ENCODE measurements at places on chromosomes 6 and 20. TPM values are rescaled to one million over a fixed set of nuclear protein-coding genes. Genes with fewer than 3 reads are reported as not detected.

GRCh38 chr6:26439151-26440125 lies 866 bp upstream of the BTN3A3 start:
- no peak for DNase-seq

Gene WTAP
- 106 TPM for total RNA-seq

Gene EFCAB8
- total RNA-seq: not detected

Gene MUCL3
- total RNA-seq: not detected

DNA sequence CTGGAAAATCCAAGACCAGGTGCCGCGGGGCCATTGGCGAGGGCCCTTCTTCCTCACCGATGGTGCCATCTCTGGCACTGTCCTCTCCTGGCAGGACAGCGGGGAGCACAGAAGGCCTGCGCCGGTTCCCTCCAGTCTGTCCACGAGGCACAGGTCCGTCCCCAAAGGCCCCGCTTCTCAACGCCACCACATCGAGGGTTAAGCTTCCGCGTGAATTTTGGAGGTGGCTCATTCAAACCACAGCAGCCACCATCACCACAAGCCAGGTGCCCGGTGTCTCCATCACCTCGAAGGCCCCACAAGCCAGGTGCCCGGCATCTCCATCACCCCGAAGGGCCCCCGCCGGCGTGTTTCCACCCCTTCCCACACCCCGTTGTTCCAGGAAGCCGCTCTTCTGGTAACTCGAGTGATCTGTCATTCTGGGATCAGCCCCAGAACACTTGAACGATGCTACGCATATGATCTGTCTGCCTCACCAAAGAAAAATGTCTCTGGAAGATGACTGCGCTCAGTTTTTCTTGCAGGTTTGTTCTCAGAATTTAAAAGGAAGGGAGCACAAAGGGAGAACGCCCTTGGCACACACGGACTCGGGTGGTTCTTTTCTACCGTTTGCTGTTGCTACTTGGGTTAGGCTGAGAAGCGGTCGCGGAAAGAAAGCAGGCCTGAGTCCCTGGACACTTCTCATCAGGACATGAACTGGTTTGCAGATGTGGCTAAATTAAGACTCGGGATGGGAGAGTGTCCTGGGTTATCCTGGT lies 9.9 kb upstream of the KIF25 start:
- DNase-seq: no peak

DNA sequence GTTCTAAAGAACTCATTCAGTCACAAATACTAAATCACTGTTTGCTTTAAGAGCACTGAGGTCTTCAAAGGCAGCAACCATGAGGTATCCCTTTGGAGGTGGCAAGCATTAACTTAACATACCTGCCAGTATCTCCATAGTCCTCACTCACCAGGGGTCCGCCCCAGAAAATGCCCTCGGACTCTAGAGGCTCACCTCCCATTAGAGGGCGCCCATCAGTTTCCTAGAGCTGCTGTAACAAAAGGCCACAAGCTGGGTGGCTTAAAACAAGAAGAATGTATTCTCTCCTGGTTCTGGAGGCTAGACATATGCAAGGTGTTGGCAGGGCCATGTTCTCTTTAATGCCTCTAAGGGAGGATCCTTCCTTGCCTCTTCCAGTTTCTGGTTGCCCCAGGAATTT lies 12.0 kb upstream of the RNGTT start:
- no peak for DNase-seq

GRCh38 chr6:71258078-71258866 lies 30.3 kb upstream of the OGFRL1 start:
- DNase-seq: no peak

Gene SNAI1
- total RNA-seq: 9.0 TPM

DNA sequence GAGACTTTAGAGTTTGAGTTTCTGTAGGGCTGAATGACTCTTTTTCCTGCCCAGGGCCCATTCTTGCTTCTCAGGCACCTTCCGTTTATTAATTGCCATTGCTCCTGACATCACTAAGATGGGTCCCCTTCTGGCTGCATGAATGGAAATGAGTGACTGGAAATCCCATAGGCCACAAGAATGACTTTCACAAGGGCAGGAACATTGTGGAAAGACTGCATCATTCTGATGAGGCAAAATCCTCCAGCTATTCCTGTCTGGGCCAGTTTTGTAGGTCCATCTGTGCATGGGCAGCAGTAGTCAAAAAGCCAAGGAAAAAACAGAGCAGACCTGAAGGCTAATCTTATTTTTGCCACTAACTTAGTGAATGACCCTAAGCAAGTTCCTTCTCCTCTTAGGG lies 19.3 kb downstream of the TMEM74B start:
- DNase-seq: no peak

Gene EPHA7
- 0.95 TPM for total RNA-seq

GRCh38 chr6:159434410-159434809 lies 258.6 kb downstream of the SOD2 start:
- no peak for DNase-seq

Gene MYLK4
- total RNA-seq: 0.50 TPM

DNA sequence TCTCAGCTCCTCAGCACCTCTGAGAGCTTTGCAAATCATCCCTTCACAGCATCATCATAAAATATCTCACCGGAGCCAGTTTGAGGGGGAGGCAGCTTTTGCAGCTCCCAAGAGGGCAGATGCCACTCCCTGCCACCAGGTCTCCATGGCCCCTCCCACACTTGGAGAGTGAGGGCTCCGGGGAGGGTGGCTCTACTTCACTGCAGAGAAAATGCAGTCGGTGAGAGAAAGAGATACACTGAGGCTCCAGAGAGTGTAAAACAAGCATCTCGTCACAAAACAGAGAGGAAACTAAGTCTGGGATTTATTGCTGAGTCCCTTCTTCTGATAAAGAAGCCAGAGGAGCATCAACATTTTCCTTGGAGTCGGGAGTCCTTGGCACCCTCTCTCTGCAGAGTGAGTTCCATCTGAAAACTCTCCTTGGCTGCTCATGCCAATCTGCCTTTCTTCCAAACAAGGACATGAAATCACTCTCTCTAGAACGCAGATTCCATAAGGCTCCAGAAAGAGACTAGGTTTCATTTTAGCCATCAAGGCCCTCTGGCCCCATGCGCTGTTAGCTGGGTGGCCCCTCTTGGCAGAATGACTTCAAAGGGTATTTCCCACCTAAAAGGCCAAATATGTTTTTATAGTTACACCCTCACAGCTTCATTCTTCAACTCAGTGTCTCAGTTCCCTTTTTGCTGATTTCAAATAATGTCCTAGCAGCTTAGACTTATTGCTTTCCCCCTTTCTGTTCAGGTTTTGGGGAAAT lies 70.6 kb upstream of the F13A1 start:
- no peak for DNase-seq

DNA sequence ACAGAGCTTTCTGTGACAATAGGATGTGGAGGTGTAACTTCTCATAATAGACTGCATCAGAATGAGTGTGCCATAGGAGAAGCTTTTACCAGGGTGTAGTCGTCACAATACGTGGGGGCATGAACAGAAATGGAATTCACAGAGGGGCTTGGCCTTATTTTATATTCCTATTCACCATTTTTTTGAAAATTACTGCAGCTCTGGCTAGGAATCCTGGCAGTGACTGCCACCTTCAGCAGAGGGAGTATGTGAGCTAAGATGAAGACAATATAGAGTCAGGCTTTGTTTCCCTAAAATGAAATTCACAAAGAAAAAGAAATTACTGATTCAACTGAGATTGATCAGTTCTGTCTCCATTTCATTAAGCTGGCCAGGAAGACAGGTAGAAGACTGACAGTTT lies 13.9 kb downstream of the TOMM6 start:
- DNase-seq: no peak

Gene AKAP7
- 32.4 TPM for total RNA-seq

Gene FOXA2
- 1.3 TPM for total RNA-seq

GRCh38 chr6:131163886-131164285 lies 28.6 kb downstream of the AKAP7 start:
- DNase-seq: no peak

Gene XKR7
- total RNA-seq: not detected

Gene PCMTD2
- 56.3 TPM for total RNA-seq

Gene SIGLEC1
- total RNA-seq: 3.4 TPM

GRCh38 chr6:40799296-40800140 lies 212.4 kb upstream of the LRFN2 start:
- no peak for DNase-seq

DNA sequence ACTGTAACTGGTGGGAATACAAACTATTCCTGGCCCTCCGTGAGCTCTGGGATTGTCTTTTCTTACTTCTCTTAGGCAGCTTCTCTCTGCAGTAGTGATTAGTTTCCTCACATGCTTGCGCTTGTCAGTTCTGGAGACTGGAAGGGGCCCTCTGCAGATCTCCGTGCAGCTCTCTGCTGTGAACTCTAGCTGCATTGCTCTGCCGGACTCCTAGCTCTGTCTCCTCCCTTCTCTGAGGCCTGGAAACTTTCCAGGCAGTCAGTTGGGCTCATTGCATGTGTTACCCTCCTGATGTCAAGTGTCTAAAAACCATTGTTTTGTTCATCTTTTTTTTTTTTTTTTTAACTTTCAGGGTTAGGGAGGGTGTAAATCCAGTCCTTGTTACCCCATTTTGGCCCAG lies 102.3 kb downstream of the CTNNBL1 start:
- no peak for DNase-seq

- no peak for DNase-seq
Observed at GRCh38 chr6:117555262-117555849, 47.0 kb downstream of the GOPC start.

DNA sequence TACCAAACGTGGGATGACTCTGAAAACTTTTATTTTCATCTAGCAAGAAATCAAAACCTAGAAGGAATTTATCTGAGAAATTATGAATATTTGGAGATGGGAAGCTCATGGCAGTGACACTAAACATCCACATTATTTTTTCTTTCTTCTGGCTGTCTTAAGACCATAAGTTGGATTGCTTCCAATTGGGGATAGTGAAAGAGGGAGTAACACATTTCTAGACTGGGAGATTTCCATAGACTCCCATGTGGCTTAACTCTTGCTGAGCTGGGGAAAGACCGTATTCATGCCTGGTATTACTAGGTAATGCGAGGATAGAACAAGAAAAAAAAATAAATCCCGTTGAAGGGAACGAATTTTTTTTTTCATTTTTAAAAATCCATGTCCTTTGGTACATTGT lies 120.0 kb downstream of the UTRN start:
- DNase-seq: no peak

Gene OVOL2
- not detected for total RNA-seq

Gene LRRC73
- 1.1 TPM for total RNA-seq

DNA sequence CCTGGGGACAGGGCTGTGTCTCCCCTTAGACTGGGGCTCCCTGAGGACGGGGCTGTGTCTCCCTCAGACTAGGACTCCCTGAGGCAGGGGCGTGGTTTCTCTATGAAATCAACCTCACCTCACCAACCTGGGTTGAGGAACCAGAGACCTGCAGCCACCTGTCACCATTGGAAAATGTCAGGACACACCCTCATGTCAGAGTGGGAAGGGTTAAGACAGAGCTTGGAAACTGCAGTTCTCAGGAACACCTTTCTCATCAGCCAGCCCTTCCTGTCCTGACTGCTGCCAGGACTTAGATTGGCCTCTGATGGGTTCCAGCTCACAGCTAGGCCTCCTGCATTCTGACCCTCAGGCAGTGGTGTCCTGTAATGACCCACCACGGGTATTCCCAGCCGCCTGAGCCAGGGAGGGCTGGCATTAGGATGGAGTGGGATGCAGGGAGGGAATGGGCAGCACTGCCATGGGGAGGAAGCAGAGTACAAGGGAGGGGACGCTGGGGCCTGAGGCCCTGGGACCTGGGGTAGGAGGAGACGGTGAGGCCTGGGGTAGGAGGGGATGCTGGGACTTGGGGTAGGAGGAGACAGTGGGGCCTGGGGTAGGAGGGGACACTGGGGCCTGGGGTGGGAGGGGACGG lies 76.3 kb downstream of the MRPL14 start:
- no peak for DNase-seq

DNA sequence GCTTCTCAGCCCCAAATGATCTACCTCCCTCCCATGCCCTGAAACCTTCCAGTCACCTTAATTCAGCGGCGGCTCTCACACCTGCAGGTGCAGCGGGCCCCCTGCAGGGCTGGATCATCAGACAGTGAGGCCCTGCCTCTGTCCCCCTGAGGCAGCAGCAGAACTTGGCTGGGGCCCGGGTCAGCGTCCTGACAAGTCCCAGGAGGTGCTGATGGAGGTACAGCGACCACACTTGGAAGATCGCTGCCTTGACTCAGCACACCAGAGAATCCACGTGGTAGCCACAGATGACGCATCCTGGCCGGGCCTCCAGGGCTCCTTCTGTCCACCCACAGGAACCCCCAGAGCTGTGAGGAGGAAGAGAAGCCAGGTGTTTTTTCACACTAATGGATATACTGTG lies 116.4 kb upstream of the THBS2 start:
- no peak for DNase-seq

GRCh38 chr6:2899596-2899995 lies 3.5 kb downstream of the SERPINB9 start:
- DNase-seq: no peak

DNA sequence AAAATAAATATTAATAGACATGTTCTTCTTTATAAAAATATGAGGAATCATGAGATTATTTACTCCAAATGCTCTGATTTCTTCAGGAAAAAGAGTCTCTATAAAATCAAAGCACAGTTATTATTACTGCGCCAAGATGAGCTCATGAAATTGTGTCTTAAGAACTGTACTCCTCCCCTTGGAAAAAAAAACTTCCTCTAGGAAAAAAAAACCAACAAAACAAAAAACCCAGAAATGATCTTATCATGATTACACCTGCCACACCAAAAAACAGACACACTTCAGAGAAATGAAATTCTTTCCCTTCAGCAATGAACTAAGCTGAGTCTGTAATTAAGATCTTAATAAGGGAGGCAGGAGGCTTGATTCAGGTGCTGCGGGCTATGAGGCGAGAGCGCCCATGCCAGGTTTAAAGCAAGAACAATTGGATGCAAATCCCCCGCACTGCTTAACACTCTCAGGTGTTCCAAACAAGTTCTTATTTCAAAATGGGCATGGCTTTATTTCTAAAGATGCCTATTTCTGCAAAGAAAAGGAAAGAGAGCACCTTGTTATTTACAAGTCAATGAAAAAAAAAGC lies 9.1 kb downstream of the NEDD9 start:
- DNase-seq: no peak

DNA sequence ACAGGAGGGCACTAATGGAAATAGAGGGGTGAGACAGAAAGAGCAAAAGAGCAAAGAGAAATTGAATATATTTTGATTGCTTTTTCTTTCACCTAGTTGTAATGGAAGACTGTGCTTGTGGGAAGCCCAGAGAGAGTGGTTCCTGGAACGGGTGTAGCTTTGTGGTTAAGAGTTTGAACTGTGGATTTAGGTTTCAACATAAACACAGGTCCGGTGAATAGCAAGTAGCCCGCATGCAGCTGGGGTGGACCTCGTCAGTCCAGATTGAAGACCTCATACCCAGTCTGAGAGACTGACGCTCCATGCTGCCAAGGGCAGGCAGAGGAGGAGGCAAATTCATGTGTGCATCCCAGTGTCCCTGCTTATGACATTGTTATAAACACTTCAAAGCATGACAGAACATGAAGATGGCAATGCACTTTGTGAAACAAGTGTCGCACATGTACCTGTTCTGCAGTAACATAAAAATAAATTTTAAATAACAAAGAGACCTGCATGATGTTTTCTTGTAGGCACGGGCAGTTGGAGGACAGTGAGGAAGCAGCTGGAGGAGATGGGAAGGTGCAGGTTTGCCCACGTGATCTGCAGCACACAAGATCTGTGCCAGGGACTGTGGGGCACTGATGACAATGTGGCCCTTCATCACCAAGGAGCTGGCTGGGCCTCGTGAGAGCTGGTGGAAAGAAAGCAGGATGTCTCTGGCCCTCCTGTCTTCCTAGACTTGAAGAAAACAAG lies 220.5 kb upstream of the SSTR4 start:
- no peak for DNase-seq

GRCh38 chr20:12199703-12200102 lies 282.0 kb downstream of the BTBD3 start:
- DNase-seq: no peak

Gene CDSN
- not detected for total RNA-seq
